ENCODE measurements at places on chromosomes 4 and X. TPM values are rescaled to one million over a fixed set of nuclear protein-coding genes. Genes with fewer than 3 reads are reported as not detected.
A peak's percentile ranks its signal among the peaks of the same experiment; 100 is the strongest.

Gene FGF2
- total RNA-seq, result 8.1 TPM

GRCh38 chr4:87559090-87559837 is 30.1 kb upstream of the SPARCL1 start:
- H3K36me3 ChIP-seq, result no peaks in the 10 kb centered on the region
- no peak overlapping the region for H3K4me3 ChIP-seq
- no peaks in the 10 kb centered on the region for H3K4me1 ChIP-seq
- no peak overlapping the region for H3K27ac ChIP-seq

DNA sequence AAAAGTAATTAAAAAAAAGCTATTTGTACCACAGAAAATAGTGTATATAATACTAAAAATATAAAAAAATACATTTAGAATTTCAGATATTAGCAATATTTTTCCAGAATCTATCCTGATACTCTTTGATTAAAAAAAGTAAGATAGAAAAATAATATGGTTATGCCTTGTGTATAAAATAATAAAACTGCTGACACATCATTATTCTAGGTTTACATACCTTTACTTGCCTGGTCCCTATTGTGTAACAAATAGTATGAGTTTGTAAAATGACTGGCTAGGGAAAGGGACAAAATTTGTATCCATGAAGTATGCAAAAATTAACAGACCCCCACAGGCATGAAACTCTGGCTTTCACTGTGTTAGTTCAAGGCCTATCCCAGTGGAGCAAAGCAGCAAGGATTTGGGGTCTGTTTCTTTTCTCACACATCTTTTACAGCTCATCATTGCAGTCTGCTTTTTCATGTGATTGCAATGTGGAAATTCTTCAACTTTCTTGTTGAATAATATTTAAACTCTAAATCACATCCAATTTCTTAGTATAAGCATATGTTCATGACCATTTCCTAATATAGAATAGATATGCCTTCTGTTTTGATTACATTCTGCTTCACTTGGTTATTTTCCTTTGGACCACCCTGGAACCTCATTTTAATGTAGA is 136.7 kb upstream of the PCDH18 start:
- H3K27ac ChIP-seq, result no peak overlapping the region
- H3K4me3 ChIP-seq, result no peak overlapping the region

- no peak overlapping the region for H3K4me3 ChIP-seq
- peak; percentile 74 for DNase-seq
- peaks cover 11% of the 10 kb centered on the region for H3K4me1 ChIP-seq
- H3K27ac ChIP-seq, result no peak overlapping the region
- no peaks in the 10 kb centered on the region for H3K27me3 ChIP-seq
Observed at GRCh38 chr4:6974138-6974848, 64.7 kb downstream of the TBC1D14 start.

DNA sequence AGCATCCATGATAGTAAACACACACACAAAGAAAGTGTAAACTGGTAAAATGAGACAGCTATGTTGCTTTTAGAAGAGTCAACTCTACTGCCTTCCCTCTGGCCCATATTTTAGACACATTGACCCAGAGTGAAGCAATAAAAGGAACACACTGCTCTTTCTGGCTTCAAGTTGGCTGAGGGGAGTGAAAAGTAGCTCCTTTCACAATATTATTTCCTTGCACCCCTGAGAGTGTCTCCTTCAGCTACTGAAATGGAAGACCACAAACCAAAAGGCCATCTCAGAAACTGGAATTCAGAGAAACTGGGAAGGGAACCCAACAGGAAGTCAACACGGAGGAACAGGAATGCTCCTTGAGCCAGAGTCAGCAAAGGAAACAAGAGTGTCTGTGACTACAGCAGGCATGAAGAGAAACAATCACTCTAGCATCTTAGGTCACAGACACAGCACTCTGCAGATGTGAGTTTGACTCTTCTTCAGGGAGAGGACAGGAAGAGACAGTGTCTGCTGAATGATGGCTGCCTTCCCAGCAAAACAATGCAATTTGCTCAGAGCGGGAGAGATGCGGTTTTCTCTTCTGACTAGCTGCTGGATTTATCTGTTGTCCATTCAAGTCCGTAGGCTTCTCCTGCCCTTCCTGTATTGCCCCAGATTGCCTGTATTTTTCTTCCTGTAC is 106.7 kb downstream of the SPATA18 start:
- no peaks in the 10 kb centered on the region for H3K36me3 ChIP-seq
- H3K4me3 ChIP-seq, result no peak overlapping the region
- no peak overlapping the region for H3K27ac ChIP-seq
- no peaks in the 10 kb centered on the region for H3K27me3 ChIP-seq

DNA sequence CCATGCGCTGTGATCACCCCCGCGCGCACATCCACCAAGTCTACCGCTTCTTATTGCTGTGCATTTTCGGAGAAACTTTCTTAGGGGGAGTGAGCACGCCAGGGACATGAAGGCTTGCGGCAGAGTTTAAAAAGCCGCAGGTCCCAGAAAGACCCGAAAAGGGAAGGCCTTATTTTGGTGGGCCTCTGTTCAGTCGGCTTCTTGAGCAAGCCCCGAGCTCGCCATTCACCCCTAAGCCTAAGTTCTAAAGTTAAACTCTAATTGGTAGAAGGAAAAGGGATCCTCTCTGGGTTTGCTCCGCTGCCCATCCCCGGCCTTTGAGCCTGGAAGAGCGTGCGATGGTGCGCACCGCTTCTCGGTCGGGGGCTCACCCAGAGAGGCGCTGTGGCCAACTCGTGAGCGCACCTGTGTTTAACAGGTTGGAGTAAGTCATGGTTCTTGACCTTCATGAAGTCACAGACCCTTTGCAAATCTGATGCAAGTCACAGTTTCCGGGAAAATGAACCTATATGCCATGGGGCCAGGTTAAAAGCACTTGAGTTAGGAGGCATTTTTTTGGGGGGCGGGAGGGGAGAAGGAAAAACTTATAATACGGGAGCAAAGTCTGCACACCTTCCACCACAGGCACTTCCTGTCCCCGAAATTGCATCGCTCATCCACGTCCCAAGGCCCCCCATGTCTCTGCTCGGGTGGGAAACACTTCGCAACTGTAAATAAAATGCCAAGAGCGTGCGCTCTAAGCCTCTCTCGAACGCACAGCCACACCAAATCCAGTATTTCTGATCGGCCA is 1.9 kb downstream of the PHOX2B start:
- no peak overlapping the region for H3K27ac ChIP-seq
- H3K4me1 ChIP-seq, result no peaks in the 10 kb centered on the region
- H3K27me3 ChIP-seq, result peaks cover 91% of the 10 kb centered on the region
- H3K4me3 ChIP-seq, result no peak overlapping the region
- DNase-seq, result no peak
- no peaks in the 10 kb centered on the region for H3K36me3 ChIP-seq

Gene SSX4B
- total RNA-seq, result not detected

Gene SLC10A4
- 1.6 TPM for total RNA-seq

All from lower lobe of right lung (tissue), 2 donors.